ENCODE measurements at places on chromosomes 5 and 9.

DNA sequence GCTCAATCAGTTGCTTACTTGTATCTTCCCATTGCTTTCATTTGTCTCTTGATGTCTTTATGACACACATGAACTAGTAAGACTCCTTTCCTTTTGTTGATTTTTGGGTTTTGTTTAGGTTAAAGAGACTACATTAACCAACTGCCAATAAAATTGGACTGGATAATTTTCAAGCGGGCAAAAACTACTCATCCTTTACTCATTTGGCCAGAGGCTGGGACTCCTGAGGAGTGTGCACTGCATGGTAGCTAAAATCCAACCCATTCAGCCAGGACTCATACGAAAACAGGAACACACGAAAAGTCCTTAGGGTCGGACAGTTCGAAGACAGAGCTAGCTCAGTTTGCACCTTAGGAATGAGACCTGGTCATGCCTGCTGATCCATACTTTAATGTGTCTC lies 6.0 kb downstream of the SLC46A2 start:
- no peak for DNase-seq

DNA sequence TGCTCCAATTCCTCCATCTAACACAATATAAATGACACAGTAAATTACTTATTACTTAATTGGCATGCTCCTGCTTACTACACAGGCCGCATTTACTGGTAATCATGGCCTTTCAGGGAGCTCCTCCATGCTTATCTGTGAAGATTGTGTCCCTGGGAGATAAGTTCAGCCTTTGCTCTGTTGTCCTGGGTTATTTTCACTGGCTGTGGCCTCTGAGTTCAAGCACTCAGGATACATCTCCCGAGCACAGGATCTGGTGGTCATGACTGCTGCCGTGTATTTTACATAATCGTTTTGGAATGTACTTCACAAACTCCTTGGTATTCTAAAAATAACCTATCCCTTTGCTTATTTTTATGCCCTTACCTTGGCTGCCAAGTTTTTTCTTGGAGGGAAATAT lies 215.7 kb downstream of the ICE1 start:
- DNase-seq: no peak

DNA sequence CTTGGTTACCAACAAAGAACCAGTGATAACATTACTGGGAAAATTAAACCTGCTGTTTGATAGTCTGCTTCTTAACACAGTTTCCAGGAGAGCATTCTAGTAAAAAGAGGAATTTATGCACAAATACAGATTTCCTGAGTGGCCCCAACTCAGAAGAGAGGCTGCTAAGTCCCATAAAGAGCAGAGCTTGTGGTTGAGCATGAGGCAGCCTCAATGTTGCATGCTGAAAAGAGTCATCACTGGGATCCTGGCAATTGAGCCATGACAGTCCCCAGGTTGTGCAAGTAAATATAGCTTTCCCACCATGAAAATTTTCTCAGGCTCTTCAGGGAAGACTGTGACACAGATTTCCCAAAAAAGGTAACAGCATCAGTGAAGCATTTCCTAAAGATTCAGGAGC lies 47.5 kb upstream of the ADRB2 start:
- DNase-seq: no peak

GRCh38 chr5:119019501-119019900 lies 31.2 kb upstream of the DTWD2 start:
- no peak for DNase-seq

DNA sequence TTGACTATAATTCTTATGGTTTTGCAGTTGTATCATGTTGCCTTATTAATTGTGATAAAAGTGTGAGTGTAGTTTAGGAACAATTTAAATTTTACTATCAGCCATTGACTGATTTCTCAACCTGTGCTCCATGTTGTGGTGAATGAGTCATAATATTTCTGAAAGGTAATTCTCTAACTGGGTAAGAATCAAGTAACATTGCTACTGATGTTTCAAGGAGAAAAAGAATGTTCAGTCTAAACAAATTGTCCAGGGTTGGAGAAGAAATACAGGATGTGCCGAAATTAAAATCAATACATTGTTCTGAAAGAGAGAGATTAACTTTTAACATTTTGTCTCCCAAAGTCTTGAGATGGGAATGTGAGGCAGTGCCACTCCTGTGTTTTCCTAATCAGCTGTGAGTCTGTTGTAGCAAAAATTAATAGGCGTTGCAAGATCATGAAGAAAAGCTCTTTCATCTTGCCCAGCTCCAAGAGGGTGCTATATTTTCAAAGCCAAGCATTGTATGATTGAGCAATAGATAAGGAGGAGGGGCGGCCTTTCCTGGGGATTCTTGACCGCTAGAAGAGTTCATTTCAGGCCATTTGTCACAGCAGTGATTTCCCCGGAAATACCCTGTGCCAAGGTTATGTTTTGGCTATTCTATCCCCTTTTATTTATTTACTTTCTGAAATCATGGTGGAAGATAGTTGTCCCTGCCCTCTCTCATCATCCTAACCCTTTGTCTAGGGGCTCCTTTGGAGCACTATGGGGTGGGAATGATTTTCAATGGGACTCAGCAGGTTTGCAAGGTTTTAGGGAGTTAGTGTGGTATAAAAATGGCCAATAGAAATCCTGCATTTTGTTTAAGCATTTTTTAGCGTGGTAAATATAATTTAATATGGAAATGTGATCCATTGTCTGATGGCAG lies 151.6 kb downstream of the FOCAD start:
- DNase-seq: no peak

DNA sequence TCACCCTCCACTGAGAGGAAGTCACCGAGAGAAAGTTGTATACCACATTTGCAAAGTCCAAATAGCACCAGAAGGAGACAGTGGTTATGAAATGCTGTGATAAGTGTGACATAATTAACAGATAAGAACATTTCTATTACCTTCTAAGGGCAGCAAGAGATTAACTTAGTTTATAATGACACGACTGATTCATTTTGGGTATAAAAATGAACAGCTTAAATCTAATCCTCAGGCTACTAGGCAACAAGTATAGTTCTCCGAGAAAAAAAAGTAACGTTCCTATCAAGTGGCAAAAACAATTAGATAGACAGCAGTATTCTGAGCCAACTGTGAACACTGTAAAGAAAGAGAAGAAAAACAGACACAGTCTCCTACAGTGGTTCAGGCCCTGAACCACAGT lies 431.2 kb upstream of the GRAMD2B start:
- no peak for DNase-seq

- no peak for DNase-seq
Measured at GRCh38 chr9:133535306-133535877, 888 bp downstream of the ADAMTSL2 start.

DNA sequence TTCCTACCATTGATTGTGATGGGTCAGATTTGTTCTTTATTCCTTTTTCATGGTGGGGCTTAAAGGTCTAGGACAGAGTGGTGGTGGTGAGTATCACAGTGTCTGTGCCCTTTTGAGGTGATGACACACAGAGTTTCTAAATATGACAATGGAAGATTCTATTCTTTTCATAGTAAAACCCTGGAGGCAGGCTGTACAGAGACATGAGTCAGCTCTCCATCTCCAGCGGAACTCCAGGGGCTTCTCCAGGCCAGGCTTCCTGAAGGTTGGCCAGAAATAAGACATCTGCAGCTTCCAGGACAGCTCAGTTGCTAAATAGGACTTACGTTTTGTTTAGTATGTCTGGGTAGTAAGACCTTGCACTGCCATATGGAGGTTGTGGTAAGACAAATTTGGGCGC lies 229.5 kb downstream of the CD180 start:
- DNase-seq: no peak

GRCh38 chr5:168770036-168770498 lies 190.9 kb upstream of the PANK3 start:
- DNase-seq: no peak

- DNase-seq: no peak
Measured at GRCh38 chr5:142286111-142286510, 38.7 kb downstream of the SPRY4 start.

DNA sequence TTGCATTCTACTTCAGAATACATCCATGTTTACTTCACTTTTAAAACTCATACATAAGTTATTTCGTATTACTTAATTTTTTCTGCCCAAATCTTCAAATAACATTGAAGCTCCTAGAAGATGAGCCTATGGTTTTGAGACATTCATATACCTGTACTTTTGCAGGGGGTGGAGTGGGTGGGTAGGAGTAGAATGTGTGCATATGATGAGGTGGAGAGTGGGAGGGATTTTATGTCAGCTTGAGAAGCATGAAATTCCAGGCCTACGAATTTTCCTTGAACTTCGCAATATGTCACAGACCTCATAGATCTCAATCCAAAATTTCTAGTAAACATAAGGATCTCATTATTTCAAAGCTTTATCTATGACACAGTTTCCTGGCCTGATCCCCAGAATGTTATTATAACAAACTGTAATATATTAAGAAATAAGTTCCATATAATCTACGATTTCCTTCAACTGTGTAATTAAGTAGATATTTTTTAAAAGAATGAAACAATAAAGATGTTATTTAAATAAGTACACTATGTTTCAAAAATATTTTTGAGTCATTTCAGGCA lies 19.7 kb upstream of the MOB3B start:
- no peak for DNase-seq

DNA sequence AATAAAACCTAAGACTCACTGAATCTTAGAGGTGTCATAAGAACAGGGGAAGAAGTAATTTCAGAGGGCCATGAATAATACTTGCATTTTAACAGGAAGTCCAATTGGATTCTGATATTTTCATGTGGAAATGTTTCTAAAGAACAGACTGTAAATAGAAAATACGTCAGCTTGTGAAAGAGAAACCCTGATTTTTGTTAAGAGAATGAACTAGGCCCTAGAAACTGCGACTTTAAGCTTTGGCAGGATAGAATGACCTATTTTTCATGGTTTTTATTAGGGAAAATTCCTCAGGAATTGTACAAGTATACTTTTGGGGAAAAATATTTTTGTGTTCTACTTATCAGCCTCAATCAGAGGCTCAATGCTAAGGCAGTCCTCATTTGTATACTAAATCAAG lies 215.5 kb upstream of the ACTBL2 start:
- no peak for DNase-seq

GRCh38 chr9:113578882-113579282 lies 115.4 kb downstream of the RGS3 start:
- peak; percentile 79 for DNase-seq

DNA sequence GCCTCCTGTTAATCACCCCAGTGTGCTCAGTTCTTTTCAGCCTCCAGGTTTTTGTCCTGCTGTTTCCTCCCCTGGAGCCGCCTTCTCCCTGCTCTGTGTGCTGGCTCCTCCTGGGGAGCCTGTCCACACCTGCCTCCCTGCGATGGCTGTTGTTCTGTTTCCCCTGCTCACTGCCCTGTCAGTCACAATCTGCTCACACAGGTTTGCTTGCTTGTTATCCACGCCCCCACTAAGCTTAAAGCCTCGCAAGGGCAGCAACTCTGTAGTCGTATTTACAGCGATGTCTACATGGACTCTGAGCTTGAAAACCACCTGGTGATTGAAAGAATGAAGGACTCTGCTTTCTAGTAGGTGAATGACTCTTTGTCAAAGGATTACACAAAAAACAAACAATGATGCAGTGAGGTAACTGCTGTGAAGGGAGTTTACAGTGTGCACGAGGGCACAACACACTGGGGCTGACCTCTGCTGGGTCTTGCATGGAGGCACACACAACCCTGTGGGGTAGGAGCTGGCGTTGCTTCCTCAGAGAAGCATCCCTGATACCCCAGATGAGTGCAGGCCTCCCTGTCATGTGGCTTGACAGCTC lies 39.6 kb upstream of the TEX48 start:
- DNase-seq: no peak

- DNase-seq: no peak
Measured at GRCh38 chr9:109150925-109151545, 16.0 kb downstream of the FRRS1L start.

GRCh38 chr9:4499917-4500316 lies 9.6 kb downstream of the SLC1A1 start:
- DNase-seq: no peak

DNA sequence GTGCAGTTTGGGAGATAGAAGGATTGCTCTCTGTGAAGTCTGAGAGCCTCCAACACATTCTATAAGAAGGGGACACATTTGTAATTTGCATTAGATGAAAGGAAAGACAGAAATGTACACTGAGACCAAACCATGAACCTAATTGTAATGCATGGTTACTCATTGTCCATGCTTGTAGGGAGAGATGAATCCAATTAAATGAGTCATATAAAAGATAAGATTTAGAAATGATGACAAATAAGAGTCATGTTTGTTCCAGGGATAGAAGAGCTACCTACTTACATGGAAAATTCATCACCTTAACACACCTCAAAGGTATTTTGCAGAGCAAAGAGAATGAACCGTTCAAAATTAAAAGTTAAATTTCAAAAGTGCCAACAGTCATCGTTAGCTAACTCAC lies 85.1 kb downstream of the FBXL7 start:
- no peak for DNase-seq

- no peak for DNase-seq
Measured at GRCh38 chr9:127249877-127250276, 14.7 kb upstream of the GARNL3 start.

Measured in stimulated activated CD4-positive, alpha-beta T cell treated with anti-CD3 and anti-CD28 coated beads, Interleukin-1b, Interleukin-23, amount 100 ng/mL, for 24 hours (primary cell).